Activated CD4-positive, alpha-beta T cell treated with anti-CD3 and anti-CD28 coated beads for 36 hours (primary cell): ENCODE measurements at places on chromosomes 4 and X.

GRCh38 chr4:140092094-140092851 is 61.7 kb downstream of the MAML3 start:
- peak; percentile 45 for DNase-seq

- peak; percentile 73 for DNase-seq
These were observed 93.3 kb downstream of the SYNPO2 start for GRCh38 chr4:118981839-118982381.

- no peak for DNase-seq
These were observed 85.9 kb upstream of the CLCN4 start for GRCh38 chrX:10070714-10071436.

GRCh38 chr4:119783189-119783983 is 154.8 kb upstream of the PDE5A start:
- DNase-seq = no peak

GRCh38 chr4:118869808-118870342 is 18.8 kb upstream of the SYNPO2 start:
- no peak for DNase-seq

DNA sequence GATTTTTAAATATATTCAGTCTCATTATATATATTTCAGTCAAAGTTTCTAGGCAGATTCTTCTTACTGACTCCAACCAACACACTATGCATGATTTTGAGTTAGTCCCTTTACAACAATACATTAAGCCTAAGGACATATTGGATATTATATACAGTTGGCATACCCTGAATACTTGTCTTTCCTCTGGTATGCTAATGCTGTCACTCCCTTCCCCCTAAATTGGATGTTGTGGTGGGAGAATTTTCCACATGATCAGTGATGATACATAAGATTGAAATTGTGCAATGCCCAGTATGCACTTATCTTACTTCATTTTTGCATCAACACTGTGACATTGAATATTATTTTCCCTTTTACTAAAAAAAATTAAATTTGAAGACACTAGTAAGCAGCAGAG is 935.2 kb downstream of the PCDH7 start:
- no peak for DNase-seq

DNA sequence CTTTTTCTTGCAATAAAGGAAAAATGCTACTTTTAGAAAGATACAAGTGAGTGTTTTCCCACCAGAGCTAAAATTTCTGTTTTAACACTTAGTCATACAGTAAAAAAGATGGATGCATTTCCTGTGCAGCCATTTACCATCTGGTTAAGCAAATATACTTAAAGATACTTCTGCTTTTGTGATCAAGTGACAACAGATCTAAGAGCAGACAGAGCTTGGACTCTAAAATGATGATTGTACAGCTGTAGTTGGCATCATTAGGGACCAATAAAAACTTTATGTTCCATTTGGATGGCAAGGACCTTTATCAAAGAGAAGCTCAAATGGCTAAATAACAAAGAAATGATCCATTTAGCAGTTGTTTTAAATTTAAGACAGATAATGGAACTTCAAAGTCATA is 270.8 kb downstream of the FSTL5 start:
- no peak for DNase-seq

- no peak for DNase-seq
These were observed 35.6 kb upstream of the STX18 start for GRCh38 chr4:4577359-4577875.

DNA sequence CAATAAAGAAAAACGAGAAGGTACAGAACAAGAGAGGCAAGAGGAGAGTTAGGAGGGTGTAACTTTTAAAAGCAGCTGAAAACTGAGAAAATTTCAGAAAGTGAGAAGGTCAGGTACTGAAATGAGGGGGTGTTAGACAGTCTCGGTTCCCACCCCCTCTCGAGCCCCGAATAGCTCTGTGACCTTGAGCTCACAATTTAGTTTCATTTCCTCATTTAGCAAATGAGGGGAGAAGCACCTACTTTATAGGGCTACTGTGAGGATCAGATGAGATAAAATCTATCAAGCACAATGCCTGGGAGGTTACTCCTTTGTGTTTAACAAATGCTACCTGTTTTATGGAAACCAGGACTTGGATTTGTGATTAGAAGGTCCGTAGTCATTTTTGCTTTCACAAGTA is 4.9 kb downstream of the UGT8 start:
- no peak for DNase-seq

DNA sequence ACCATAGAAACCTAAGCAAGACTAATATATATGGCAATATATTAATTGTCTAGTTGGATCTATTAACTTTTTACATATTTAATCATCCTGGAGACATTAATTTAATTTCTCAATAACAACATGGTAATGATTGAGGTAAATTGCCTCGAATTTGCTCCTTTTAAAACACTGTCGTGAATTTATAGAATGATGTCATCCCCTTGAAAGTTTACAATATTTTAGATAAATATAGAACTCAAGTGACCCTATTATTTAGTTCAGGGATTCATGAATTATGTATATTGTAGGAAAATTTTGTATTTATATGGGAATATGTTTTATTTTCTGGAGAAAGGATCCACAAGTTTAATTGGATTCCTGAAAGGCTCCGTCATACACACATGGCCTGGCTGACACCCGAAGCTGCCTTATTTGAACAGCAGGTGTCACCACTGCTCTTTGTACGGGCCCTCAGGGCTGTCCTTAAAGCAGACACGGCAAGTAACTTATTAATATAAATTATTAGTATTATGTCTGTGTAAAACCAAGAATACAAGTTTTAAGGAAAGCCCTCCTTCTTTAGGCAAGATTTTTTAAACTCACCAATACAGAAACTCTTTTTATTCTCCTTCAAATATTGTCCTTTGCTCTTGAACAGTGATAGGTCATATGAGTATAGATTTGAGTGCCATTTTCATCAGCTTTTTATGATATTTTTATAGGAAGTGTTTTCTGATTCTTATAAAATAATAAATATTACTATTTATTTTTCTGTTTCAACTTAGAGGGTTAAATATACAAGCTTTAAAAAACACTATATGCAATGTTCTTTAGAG is 1.9 kb upstream of the PLRG1 start:
- DNase-seq = peak; percentile 81

DNA sequence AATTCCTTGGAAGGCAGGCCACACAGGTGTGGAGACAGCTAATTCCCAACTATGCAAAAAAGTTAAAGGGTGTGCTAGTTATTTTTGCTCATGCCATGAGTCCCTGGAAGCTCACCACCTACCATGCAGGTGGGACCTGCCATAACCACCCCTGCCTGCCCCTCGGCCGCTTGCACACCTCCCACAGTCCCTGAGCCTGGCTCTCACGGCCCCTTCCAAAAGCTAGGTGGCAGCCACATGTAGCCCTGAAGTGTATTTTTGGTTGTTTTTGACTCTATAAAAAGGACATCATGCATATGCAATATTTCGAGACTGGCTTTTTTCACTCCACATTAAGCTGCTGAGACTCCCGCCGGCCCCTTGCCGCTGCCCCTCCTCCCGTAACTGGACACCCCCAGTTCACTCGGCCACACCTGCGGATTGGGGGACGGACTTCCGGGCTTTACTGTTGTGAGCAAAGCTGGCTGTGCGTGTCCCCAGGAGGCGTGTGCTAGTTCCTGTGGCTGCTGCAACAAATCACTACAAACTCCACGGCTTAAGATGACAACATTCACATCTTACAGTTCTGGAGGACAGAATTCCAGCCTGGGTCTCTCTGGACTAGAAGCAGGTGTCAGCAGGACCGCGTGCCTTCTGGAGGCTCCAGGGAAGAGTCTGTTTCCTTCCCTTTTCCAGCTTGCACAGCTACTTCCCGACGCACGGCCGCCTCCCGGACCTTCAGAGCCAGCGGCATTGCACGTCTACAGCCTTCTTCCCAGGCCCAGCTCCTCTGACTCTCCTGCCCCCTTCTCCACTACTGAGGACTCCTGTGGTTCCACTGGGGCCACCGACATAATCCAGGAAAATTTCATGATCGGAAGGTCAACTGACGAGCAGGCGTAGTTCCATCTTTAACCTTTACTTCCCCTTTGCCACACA is 24.8 kb downstream of the ZFYVE28 start:
- no peak for DNase-seq

DNA sequence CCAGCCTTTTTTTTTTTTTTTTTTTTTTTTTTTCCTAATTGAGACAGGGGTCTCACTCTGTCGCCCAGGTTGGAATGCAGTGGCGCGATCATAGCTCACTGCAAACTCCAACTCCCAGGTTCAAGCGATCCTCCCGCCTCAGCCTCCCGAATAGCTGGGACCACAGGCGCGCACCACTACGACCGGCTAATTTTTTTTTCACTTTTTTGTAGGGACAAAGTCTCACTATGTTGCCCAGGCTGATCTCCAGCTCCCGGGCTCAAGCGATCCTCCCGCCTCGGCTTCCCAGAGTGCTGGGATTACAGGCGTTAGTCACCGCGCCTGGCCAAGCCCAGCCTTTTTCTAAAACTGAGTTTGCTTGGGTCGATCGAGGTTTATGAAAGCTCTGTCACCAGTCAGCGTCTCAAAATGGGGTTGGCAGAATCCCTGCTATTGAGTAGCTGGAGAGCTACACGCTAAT is 1.3 kb upstream of the OTUD5 start:
- DNase-seq = peak; percentile 48

GRCh38 chr4:188015025-188015940 is 19.7 kb downstream of the ZFP42 start:
- no peak for DNase-seq

DNA sequence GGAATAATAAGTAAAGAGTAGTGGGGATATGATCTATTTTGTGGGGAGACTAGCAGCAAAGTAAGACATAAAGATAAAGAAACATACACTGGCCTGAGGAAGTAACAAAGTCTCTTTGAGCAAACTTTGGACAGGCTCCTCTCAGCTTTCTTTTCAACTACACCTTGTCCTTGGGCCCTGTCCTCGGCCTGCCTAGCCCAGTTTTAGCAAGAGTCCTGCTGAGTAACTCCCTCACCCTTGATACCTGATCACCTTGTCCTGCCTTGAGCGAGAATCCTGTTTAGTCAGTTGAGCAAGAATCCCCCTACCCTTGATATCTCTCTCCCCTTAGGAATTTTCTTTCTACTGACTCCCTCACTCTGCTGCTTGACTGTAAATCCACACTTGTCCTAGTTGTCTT is 11.5 kb downstream of the HNRNPH2 start:
- DNase-seq = no peak

DNA sequence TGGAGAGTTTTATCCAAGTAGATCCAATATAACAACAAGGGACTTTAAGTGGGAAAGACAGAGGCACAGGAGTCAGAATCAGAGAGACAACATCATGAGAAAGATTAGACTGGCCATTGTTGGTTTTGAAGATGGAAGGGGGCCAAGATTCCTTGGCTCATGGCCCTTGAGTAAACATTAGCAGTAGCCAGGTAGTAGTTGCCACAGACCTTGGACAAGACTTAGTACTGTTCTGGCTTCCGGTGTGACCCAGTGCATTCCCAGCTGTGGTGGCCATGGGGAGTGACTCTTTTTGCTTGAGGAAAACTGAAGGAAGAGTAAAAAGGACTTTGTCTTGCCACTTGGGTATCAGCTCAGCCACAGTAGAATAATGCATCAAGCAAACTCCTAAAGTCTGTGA is 462.2 kb upstream of the CPXCR1 start:
- no peak for DNase-seq

DNA sequence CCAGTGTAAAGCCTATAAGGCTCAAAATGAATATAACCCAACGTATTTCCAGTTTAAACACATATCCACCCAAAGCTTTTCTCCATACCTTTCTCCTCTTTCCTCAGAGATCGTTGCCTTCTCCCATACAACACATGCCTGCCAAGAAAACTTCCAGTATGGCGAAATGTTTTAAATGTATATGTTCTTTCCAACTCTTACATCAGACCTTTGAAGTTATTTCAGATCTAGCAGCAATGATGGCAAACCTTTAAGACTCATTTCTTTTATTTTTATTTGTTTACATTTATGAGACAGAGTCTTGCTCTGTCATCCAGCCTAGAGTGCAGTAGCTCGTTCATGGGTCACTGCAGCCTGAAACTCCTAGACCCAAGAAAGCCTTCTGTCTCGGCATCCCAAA is 265.4 kb downstream of the BMPR1B start:
- no peak for DNase-seq

- DNase-seq = no peak
These were observed 61.5 kb downstream of the HAUS3 start for GRCh38 chr4:2180410-2180809.

DNA sequence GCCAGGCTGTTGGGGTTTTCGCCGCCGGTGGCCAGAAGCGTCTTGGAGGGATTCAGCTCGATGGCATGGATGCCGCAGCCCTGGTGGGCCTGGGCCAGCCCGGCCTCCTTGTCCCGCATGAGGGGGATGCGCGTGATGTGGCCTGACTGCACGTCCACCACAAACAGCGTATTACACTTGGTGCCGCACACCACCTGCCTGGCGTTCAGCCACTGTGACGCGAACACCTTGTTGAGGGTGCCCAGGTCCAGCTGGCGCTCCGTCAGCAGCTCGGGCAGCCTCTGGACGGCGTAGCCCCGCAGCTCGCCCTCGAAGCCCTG is 728 bp downstream of the DCAF12L2 start:
- no peak for DNase-seq

GRCh38 chr4:1463927-1464540 is 57.8 kb upstream of the NKX1-1 start:
- DNase-seq = no peak

GRCh38 chr4:7335344-7336066 is 99.2 kb downstream of the PSAPL1 start:
- peak; percentile 82 for DNase-seq

GRCh38 chr4:183987987-183988392 is 82.9 kb downstream of the STOX2 start:
- DNase-seq = peak; percentile 11

- DNase-seq = no peak
These were observed 227.2 kb upstream of the MBNL3 start for GRCh38 chrX:132716006-132716405.

GRCh38 chr4:1015746-1016145 is 4.3 kb downstream of the FGFRL1 start:
- no peak for DNase-seq

DNA sequence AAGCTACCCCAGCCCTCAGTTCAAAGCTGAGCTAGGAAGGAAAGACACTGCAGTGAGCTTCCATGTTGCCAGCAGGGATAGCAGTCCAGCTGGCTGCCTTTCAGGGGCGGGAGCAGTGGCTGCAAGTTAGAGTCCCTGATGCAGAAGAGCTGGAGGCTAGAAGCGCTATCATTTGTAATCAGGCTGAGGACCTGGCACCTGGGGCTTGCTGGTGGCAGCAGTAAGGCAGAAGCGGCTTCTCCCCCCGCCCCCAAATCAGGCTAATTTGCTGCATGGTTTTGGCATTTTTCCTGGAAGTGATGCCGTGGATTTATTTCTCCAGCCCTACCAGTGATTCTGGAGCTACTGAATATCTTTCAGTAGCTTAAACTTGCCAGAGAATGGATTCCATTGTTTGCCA is 203.3 kb downstream of the CLCN4 start:
- no peak for DNase-seq

DNA sequence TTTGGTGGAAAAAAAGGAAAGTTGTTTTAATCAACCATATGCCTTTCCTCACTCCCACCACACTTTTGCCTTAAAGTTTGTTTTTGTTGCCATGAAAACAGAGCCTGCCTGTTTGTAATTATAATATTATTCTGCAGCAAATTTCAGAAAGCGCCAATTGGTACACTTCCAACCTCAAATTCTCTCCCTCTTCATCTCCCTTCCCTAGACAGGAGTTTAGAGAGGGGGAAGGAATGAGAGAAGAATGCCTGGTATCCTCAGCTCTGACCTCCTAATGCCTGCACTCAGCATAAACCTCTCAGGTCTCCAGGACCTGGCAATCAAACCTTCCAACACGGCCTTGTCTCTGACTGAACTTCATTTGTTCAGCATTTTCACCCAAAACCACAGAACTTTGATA is 138.4 kb upstream of the HCCS start:
- no peak for DNase-seq

GRCh38 chr4:121939690-121940089 is 12.2 kb downstream of the TRPC3 start:
- DNase-seq = no peak
